ENCODE measurements at places on chromosomes 6 and 20.

DNA sequence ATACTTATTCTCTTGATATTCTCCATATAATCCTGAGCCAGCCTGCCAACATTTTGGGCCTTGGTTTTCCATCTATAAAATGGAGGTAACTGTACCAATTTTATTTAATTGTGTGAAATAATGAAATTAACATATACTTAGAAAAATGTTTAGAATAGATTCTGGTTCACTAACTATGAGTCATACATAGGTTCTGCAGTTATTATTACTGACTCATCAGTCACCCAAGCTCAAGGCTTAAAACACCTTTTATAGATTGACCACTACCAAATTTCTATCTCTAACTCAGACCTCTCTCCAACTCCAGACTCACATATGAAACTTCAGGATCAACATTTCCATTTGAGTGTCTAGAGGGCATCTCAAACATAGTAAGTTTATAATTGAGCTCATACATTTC lies 1277.2 kb upstream of the GJE1 start:
- no peak for DNase-seq

DNA sequence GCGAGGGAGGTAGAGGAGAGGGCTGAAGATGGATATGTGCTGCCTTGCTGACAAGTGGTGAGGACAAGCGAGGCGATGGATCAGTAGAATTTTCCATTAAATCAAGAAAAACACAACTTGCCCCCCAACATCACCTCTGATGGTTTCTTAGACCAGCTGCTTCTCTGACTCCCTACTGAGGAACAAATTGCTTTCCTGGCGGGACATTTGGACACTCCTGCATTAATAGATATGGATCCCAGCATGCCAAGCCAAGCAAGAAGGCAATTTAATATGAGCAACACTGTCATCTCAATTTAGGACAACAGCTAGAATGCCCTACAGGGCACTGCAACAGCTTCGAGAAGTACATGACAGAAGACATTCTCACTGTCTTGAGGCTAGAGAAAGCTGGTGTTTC lies 248.4 kb upstream of the AGPAT4 start:
- no peak for DNase-seq

- no peak for DNase-seq
Measured at GRCh38 chr6:160883999-160884398, 107.6 kb upstream of the MAP3K4 start.

DNA sequence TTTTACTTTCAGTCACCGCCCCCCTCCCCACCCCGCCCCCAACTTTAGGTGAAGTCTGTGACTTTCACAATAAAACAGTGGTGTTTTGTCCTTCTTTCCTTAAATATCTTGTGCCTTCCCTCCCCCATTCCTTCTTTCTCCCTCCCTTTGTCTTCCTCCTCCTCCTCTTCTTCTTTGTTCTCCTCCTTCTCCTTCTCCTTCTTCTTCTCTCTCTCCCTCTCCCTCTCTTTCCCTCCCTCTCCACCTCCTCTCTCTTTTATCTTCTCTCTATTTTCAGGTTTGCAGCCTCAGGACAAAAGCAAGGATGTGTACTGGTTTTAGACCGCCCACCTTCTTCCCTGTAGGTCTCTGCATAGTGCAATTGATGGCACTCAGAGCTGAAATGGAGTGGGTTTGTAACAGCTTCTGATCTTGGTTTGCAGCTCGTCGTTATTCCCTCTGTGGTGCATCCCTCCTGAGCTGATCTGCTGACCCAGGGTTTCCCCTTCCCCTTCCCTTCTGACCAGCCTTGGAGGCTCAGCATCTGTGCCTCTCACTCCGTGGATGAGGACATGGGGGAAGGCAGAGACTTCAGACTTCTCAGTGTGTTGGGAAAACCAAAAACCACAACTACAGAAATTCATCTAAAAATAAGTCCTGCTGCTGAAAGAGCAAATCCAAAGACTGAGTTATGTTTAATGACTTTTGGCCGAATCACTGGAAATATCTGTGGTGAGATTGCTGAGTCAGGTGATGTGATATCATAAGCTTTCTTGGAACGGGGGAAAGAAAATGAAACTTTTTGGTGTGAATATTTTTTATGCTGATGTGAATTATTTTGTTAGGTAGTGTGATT lies 6.9 kb downstream of the VGLL2 start:
- DNase-seq = peak; percentile 57

GRCh38 chr6:130035211-130035610 lies 16.8 kb downstream of the L3MBTL3 start:
- no peak for DNase-seq

DNA sequence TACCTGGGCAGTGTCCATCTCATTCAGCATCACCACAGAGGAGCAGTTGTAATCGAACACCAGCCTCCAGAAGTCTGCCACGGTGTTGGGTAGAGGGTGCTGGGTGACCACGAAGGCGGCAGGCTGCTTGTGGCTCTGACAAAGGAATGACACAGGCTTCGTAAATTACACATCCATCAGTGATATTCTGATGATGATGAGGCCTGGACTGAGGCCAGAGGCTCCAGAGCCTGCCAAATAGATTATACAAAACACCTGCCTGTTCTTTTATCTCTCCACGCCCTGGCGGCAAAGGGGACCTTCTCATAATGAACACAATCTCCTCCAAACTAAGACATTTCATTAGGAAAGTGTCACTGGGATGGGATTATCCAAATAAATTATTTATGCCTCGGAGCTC lies 480.2 kb upstream of the CHD6 start:
- no peak for DNase-seq

GRCh38 chr6:17485181-17485580 lies 91.8 kb downstream of the CAP2 start:
- DNase-seq = no peak
